ENCODE measurements at places on chromosomes 5 and 9.

- peak; percentile 70 for ATAC-seq
Observed at GRCh38 chr9:95007226-95007869, 280.8 kb downstream of the AOPEP start.

DNA sequence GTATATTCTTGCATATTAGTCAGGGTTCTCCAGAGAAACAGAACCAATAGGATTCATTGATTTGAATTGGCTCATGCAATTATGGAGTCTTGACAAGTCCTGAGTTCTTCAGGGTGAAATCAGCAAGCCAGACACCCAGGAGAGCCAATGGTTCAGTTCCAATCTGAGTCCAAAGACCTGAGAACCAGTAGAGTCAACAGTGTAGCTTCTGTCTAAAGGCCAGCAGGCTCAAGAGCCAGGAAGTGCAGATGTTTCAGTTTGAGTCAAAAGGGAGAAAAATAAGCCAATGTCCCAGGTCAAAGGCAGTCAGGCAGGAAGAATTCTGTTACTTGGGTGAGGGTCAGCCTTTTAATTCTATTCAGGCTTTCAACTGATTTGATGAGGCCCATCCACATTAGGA is 37.8 kb upstream of the ANKRD34B start:
- no peak for ATAC-seq

DNA sequence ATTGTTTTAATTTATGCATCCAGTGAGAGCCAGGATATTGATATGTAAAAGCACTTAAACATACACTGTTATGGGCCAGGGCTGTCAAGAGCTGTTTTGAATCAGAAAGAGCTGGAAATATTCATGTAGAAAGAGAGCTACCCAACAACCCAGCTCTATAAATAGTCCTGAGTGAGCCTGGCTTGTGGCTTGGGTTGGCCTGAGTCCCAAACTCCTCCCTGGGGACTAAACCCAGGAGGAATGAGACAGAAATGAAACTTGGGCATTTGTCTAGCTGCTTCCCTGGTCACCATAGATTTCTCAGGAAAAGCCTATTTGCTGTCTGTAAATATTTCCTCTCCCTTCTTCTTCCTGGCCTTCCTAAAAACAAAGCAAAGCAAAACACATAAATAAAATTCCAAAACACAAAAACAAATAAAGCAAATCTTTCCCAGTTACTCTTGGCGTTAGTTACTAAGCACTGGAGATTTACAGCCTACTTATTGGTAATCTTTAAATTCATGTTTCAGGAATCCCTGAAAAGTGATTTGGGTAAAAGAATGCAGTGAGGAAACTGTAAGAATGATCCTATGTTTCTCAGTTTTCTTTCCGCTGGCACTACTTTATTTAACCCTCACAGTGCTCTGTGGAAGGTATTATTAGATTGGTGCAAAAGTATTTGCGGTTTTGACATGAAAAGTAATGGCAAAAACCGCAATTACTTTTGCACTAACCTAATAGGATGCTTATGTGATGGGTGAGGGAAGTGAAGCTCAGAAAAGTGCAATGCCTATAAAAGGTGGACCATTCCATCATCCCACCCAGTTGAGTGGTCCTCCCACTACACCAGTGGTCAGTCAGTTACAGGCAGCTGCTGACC is 111.8 kb downstream of the CARTPT start:
- no peak for ATAC-seq

- ATAC-seq, result no peak
Observed at GRCh38 chr9:76911971-76912370, 6.1 kb upstream of the PRUNE2 start.

DNA sequence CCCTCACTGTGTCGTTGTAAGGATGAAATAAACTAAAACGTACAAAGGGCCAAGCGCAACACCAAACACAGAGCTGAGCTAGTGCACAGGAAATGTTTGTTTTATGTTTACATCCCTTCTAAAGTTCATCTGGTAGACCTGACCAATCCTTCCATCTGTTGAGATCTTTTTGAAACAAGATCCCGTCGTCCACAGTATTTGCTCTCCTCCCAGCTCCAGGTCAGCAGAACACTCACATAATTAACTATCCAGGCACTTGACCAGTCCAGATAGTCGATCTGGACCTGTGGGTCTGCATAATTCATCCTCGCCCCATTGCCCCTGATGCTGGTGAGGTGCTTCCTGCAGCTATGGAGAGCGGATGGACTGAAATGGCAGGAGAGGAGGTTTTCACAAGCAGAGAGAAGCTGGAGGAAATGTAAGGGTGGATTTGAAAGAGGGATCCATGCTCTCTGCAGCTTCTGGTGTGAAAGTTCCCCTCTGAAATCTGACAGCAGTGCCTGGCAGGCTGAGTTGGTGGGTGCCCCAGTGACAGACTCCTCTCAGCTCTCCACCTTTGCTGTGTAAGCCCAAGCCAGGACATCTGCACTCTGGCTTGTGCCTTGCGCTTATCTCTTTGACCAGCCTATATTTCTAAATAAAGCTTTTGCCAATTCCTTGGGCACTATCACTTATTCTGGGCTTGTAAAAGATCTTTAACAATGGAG is 102.4 kb downstream of the TTLL11 start:
- ATAC-seq, result no peak

GRCh38 chr5:123472150-123472924 is 39.6 kb upstream of the CSNK1G3 start:
- no peak for ATAC-seq

DNA sequence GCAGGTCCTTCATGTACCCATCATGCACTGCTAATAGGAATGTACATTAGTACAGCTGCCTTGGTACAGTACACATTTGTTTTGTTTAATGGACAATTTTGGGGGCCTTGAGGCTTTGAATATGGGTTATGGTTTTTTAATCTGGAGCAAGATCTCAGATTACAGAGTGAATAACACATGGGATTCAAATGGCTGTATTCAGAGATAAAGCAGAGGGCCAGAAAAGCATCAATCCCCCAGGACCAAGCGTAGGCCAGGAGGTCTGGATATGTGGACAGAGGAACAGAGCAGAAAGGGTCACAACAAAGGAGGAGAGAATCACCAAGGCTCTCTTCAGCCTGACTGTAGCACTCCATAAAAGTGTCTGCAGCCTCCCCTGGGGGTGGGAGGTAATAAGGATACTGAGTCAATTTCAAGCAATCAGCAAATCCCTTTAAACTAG is 47.7 kb upstream of the STK32A start:
- ATAC-seq, result no peak

GRCh38 chr9:116870566-116870965 is 183.5 kb downstream of the TRIM32 start:
- ATAC-seq, result no peak

DNA sequence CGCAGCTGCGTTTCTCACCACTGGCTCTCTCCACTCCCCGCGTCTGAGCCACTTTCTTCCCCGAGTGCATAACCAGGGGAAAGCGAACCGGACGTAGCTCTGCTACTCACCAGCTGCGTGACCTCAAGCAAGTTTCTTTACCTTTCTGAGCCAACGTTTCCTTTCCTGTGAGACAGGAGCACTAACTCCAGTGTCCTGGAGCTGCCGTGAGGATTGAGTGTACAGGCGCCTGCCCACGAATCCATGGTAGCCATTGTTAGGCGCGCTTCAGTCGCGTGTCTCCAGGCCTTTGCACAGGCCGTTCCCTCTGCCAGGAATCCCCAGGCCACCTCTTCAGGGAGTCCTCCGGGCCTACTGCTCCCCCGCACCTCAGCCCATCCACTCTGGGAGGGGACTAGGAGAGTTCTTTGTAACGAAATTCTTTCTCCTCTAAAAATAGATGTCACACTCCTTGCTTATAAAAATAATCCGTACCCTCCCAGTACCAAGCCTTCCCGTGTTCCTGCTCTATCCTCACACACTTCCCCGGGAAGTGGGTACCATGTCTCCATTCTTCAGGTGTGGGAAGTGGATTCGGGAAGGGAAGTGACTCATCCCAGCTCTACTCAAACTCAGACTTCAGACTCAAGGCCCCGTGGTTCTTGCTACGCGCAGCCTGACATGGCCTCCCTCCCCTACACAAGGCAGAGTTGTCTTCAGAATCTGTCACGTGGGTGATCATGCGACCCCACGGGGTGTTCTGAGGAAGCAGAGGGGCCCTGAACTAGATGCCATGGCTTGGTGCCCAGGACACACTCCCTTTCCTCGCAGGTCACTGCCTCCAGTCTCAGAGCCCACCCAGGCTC is 16.1 kb upstream of the CRB2 start:
- ATAC-seq, result peak; percentile 74

DNA sequence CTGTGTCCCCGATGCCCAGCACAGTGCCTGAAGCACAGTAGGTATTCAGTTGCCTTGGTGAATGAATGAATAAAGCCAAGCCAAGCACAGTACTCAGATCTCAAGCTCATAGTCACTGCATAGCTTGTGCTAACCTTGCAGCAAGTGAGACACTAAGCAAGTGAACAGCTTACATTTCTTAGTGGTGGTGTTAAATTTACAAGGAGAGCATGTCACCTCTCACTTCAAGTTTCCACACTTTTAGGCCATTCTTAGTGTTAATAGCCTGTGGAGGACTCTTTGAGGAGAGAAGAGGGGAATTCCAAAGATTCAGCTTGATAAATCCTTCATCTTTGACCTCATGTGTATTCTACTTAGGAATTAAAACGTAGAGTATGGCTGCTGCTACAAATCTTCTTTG is 104.7 kb downstream of the C9orf152 start:
- ATAC-seq, result no peak

DNA sequence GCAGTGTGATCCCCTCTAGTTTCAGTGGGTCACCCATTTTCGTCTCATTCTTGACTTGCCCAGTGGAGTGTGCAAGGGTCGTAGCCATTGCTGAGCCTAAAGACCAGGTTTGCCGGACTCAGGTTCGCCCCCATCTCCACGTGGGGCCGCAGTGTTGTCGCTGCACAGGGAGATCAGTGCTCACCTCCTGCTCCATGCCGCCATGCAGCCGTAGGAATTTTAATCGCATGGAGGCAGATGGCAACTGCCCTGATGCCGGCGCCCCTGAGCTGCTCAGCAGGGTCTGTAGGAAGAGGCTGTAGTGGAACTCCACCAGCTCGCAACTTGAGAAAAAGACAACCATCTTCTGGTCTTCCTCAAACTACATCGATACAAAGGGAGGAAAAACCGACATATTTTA is 24.1 kb downstream of the DDX31 start:
- ATAC-seq, result no peak

DNA sequence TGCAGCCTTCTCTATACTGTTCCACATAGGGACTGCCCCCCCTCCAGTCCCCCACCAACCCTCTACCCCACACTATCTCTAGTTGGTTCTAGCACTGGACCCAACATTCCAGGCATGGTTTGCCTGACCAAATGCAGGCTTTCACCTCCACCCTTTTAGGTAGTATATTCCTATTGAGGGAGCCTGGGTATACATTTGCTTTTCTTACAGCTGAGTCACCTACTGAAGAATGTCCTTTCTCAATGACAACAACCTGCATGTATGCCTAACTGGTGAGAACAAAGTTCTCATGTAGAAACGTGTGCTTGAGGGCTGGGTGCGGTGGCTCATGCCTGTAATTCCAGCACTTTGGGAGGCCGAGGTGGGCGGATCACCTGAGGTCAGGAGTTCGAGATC is 8.2 kb downstream of the TNIP1 start:
- ATAC-seq, result no peak

- ATAC-seq, result no peak
Observed at GRCh38 chr5:107990881-107991810, 320.4 kb upstream of the EFNA5 start.

- peak; percentile 57 for ATAC-seq
Observed at GRCh38 chr5:80960531-80961375, 590 bp downstream of the RASGRF2 start.

- no peak for ATAC-seq
Observed at GRCh38 chr5:8756498-8757084, 789.3 kb downstream of the SEMA5A start.

GRCh38 chr5:58717303-58718007 is 134.6 kb downstream of the RAB3C start:
- ATAC-seq, result no peak

GRCh38 chr5:155540000-155540595 is 526.5 kb downstream of the KIF4B start:
- ATAC-seq, result no peak

- peak; percentile 61 for ATAC-seq
Observed at GRCh38 chr9:2765250-2765880, 48.1 kb downstream of the KCNV2 start.

GRCh38 chr5:169301386-169301934 is 521 bp upstream of the SLIT3 start:
- no peak for ATAC-seq

- ATAC-seq, result no peak
Observed at GRCh38 chr5:32711681-32712480, 760 bp downstream of the NPR3 start.

GRCh38 chr5:157594257-157594656 is 18.7 kb upstream of the ADAM19 start:
- peak; percentile 60 for ATAC-seq

- no peak for ATAC-seq
Observed at GRCh38 chr5:136484808-136485325, 119.5 kb upstream of the TRPC7 start.

DNA sequence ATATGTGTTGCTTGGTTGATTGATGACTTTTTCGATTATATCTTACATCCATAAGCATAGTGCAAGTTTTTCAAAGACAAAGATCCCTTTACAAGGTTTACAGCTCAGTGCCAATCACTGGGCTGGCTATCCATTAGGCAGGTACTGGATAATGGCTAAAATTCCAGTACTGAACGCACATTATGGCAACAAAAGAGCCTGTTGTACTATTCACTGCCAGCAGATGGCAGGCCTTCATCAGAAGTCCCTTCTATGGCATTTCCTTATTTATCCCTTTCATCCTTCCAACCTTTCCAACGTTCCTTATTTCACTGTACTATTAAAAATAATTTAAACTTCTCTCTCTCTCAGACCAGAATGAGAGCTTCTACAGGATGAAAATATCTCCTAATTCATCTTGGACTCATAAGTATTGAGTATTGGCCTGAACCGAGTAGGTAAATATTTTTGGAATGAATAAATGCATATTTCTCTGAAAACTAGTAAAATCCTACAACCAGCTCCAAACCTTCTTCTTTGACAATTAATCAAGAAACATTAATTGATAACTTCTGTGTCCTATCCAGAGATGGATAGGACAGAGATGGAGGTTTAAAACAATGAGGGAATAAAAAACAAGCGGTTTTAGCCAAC is 6.7 kb upstream of the WNT8A start:
- ATAC-seq, result no peak

- no peak for ATAC-seq
Observed at GRCh38 chr9:108271236-108271635, 584.5 kb downstream of the ACTL7B start.

DNA sequence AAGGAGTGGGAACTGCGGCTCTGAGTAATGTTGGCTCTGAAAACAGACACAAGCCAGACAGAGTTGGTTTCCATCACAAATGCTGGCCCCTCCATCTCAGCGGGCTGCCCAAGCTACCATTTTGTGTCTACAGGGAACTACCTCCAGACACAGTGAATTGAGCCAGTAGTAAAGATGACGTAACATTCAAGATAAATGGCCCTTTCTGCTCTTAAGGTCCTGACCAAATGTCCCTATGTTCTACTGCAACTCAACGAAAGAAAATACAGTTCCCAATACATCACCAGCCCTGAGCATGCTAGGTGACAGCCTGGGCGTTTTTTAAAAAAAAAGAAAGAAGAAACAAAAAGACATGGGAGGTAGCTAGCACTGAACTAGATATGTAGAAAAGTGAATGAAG is 227.8 kb upstream of the RASEF start:
- ATAC-seq, result no peak

GRCh38 chr9:7363777-7364477 is 435.7 kb downstream of the DMAC1 start:
- ATAC-seq, result no peak

- ATAC-seq, result peak; percentile 66
Observed at GRCh38 chr5:157219491-157220271, 39.0 kb downstream of the ITK start.

All from activated T-helper 17 cell treated with anti-CD3 and anti-CD28 coated beads, Interleukin-2, amount 50 U/mL, for 72 hours (primary cell).